ENCODE measurements at places on chromosomes 7 and 10.

GRCh38 chr7:139587535-139587934, 64.0 kb downstream of the CLEC2L start:
- DNase-seq = no peak

- no peak for DNase-seq
These were observed 166.7 kb downstream of the POU6F2 start for GRCh38 chr7:39144420-39144819.

GRCh38 chr10:62278441-62278910, 9.8 kb upstream of the RTKN2 start:
- DNase-seq = no peak

DNA sequence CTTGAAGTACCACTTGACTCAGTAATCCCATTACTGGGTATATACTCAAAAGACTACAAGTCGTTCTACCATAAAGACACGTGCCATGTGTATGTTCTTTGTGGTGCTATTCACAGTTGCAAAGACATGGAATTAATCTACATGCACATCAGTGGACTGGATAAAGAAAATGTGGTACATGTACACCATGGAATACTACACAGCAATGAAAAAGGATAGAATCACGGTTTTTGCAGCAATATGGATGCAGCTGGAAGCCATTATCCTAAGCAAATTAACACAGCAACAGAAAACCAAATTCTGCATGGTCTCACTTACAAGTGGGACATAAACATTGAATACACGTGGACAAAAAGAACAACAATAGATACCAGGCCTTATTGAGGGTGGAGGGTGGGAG, 583.4 kb upstream of the CELF2 start:
- no peak for DNase-seq

- no peak for DNase-seq
These were observed 26.0 kb downstream of the PRSS2 start for GRCh38 chr7:142796501-142797390.

GRCh38 chr7:11491811-11492210, 340.2 kb downstream of the THSD7A start:
- DNase-seq = no peak

- DNase-seq = no peak
These were observed 110.9 kb upstream of the FAM180A start for GRCh38 chr7:135859538-135859937.

DNA sequence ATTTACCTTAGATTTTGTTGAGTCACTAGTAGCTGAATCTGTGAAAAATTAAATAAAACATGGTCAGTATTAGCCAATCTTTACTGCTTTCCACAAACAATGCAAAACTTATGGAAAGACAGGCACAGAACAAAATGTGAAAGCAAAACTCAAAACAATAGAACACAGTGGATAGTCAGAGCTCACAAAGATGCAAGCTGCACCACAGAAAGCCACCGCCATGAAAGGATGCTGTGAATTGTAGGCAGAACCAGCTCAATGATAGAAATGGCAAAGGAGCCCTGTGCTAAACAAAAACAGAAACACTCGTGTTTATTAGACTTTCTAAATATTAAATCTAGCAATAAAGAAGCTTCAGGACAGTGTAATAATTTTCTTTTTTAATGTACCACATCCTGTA, 134.4 kb downstream of the ARHGAP21 start:
- no peak for DNase-seq

GRCh38 chr7:148700661-148701064, 2.0 kb downstream of the CUL1 start:
- DNase-seq = peak; percentile 73

GRCh38 chr7:64515781-64516180, 47.1 kb downstream of the ZNF680 start:
- no peak for DNase-seq

DNA sequence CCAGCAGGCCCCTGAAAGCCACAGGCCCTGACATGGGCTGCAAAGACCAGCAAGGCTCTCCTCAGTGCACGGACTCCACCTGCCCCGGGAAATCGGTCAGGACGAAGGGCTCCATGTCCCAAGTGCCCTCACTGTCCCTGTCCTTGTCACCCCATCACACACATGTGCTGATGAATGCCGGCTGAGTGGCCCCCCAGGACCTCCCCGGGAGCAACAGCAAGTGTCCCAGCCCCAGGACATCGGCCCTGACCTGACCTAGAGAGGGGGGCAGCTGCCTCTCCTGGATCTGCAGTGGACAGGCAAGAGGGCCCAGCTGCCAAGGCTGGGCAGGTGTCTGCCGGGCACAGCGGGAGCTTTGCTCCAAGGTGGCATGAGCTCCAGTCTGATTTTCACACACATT, 49.8 kb downstream of the STK32C start:
- no peak for DNase-seq

- DNase-seq = no peak
These were observed 60.8 kb upstream of the ITGA8 start for GRCh38 chr10:15780353-15781135.

DNA sequence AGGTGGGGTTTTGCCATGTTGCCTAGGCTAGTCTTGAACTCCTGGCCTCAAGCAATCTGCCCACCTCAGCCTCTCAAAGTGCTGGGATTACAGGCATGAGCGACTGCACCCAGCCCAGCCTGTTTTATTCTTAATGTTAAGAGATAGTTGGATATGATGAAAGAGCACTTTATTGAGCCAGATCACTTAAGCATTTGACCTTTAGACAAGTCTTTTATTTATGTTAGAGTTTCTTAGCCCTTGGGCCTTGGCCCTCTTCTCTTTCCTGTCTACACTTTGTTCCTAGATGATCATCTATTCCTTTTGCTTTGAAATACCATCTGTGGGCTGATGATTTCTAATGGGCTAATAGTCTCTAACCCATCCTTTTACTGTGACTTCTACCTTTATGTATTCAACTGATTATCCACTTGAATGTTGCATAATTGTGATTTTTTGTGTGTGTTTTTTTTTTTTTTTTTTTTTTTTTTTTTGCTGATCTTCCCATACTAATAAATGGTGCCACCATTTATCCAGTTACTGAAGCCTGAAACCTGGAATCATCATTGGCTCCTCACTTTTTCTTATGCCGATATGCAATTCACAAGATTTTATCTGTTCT, 34.8 kb downstream of the BTRC start:
- DNase-seq = no peak

GRCh38 chr7:122528879-122529481, 169.9 kb downstream of the RNF133 start:
- DNase-seq = peak; percentile 2

GRCh38 chr7:33666531-33666930, 238.8 kb upstream of the BMPER start:
- no peak for DNase-seq

- DNase-seq = no peak
These were observed 3.5 kb upstream of the CCL24 start for GRCh38 chr7:75817116-75817515.

DNA sequence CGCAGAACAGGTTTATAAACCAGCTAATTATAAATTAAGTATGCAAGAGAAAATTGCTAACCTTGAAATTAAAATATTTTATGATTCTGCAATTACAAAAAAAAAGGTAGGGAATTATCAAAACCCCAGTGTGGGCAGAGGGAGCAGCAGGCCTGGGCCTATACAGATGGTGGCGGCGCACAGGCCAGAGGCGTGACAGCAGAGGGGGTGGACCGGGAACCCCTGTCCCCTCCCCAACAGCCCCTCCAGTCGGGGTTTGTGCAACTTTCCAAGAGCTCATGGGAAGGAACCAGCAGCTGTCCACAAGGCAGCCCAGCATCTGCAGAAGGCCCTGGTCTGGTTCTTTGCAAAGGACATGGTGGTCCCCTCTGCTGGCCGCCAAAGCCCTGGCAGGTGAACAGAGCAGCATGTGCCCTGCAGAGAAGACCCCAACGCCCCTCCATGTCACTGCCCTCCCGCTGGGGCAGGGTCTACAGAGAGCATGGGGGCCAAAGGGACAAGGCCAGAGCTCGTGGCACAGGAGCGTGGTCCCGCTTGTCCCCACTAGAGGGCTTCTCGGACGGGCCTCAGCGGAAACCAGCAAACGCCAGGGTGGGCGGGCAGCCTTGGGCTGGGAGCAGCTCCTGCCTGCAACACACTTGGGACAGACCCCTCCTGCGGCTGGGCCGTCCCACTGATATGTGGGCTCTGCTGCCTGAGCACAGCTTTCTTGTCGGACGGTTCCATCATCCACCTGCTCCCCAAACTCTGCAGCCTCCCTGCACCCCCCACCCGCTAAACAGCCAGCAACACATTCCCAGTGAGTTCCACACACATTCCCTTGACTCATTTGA, 75.1 kb downstream of the EBF3 start:
- peak; percentile 48 for DNase-seq

GRCh38 chr7:2758673-2759616, 70.9 kb downstream of the AMZ1 start:
- no peak for DNase-seq

- DNase-seq = no peak
These were observed 115.4 kb upstream of the ETV1 start for GRCh38 chr7:14104861-14105260.
